8988T (cell line): ENCODE measurements at places on chromosomes 11 and 22.

- DNase-seq: no peak
Measured at GRCh38 chr11:106369224-106369623, 291.8 kb downstream of the AASDHPPT start.

DNA sequence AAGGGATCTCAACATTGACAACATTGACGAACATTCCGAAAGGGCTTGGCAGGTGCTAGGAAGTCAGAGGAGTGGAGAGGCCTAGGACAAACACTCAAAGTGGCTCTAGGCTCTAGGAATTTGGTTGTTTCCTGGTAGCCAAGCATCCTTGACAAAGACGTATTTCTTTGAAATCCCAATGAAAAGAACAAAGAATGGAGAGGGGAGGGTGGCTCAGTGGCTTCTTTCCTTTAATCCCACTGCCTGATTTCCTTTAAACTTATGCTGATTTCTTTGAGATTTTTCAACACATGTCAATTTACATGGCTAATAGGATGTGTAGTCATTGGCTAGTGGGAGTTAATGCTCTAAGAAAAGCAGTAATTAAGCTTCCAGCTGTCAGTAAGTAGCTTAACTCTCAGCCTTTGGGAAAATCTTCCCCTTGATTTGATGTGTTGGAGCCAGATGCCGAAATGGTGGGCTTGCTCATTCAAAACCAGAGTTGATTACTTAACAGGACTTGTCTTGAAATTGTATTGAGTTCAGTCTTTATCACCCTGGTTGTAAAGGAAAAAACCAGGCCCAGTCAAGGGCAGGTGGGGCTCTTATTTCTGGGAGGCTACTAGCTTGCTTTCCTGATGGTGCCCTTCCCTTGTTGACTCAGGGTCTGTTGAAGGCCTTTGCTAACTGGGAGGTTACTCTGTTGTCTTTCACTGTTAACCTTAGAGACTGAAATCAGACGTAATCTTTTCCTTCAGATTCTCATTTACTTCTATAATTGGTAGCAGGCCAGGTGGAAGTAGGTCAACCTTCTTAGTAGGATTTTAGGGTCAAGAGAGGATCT, 44.6 kb upstream of the SORL1-AS1 start:
- no peak for DNase-seq

DNA sequence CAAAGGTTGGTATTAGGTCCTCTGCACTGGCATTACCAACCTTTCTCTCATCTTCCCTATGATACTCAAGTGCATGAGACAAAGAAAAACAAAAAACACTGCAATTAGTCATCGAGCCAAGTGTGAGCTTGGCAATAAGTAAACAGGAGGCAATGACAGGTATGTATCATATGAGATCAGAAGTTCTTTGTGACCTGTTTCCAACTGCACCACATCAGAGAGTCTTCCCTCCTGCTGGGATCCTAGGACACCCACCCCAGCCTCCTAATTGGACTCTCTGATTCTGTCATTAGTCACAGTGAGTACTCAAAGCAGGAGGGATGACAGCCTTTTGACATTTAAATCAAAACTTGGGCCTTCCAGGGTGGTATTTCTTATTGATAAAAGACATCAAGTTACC, 7.8 kb upstream of the JAML start:
- no peak for DNase-seq

DNA sequence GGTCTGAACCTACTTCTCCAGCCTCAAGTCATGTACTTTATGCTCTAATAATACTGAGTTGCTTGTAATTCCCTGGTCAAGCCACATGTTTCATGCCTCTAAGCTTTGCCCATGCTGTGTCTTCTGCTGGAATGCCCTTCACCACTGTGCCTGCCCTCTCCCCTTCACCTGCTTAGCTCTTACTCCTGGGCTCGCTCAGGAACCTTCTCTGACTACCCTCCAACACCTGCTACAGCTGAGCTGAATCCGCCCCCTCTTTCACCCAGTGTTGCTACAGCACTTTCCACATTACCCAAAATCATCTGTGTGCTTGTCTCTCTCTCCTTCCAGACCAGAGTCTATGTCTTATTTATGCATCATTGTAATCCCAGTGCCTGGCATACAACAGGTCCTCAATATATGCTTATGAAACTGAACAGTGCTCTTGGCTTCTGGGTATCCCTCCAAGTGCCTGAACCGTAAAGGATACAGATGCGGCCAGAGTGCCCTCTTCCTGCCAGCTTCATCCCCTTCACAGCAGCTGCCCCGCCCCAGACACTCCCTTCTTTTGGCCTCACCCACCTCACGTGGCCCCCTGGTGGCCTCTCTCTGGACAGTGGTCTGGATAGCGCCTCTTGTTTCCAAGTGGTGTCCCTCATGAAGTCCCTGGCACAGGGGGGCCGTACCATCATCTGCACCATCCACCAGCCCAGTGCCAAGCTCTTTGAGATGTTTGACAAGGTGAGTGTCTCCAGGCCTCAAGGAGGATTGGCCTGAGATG, 7.1 kb downstream of the ABCG4 start:
- DNase-seq: peak; percentile 88

DNA sequence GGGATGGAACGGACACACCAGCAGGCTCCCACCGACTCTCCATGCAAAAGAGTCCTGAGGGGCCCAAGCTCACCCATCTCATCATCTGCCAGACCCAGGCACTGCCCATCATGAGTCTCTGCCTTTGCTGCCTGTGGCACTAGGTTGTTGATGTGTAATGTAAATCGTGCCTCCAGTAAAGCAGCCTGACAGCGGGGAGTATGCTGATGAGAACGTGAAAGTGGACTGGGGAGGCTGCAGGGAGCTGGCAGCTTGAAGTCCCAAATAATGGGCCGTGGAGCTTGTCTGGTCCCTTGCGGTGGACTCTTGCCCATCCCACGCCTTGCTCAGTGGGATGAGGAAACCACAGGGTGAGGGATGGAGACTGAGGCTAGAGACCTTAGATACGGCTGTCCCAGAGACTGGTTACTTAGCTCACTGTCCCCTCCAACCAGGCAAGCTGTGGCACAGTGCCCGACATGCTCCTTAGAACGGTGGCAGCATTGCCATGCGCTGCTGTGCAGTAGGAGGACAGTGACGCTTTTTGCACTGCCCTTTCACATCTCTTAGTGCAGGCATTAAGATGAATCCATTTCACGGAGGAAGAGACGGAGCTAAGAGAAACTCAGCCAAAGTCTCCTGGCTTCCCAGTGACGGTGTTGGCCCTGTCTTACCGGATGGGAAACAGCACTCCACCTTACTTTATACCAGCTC, 39.6 kb upstream of the PLET1 start:
- no peak for DNase-seq

GRCh38 chr11:128496692-128497060, 90.7 kb downstream of the ETS1 start:
- no peak for DNase-seq

DNA sequence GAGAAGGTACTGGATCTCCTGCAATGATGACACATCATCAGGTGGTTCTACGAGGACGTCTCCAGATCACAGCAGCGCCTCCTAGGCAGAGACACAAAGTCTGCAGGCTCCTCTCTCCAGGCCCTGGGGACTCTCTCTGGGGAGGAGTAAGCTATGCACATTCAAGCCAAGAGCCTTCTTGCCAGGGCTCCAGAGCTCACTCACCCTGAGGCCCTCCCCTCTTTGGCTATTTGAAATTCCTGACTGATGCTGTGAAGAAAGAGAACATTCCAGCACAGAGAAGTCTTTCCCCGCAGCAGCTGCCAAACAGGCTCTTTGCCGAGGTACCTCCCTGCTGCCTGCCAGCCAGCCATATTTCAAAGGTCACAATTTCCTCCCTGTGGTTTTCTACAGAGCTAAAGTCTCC, 204.9 kb downstream of the CSNK2A3 start:
- DNase-seq: no peak

DNA sequence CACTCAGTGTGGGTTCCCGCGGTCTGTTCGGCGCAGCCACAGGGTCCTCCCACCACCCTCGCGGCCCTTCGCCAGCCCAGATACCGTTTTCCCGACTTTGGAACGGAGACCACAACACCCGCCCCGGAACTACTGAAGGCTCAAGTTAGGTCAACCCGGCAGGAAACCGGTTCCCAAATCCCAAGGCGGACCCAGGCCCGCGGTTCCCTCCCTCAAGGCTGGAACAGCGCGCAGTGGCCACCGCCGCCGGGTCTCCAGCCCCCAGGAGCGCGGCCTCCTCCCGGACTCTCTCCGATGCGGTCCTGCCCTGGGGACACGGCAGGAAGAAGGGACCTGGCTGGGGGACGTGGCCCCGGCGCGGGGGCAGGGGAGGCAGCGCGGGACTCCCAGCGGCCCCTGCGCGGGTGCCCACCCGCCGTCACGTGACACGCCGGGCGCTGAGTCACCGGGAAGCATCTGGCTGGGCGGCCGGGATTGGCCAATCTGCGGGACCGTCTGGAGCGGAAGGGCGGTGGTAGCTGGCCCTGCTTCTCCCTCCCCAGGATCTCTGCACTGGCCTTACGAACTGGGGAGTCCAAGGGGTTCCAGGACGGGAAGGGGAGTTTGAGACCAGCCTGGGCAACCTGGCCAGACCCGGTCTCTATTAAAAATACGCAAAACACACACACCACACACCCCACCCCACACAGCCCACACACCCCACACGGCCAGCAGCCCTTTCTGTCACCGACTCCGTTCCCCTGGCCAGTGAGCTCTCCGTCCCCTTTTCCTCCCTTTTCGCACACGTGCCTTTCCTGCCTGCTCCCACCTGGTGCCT, 21.5 kb upstream of the MALAT1 start:
- DNase-seq: peak; percentile 97

DNA sequence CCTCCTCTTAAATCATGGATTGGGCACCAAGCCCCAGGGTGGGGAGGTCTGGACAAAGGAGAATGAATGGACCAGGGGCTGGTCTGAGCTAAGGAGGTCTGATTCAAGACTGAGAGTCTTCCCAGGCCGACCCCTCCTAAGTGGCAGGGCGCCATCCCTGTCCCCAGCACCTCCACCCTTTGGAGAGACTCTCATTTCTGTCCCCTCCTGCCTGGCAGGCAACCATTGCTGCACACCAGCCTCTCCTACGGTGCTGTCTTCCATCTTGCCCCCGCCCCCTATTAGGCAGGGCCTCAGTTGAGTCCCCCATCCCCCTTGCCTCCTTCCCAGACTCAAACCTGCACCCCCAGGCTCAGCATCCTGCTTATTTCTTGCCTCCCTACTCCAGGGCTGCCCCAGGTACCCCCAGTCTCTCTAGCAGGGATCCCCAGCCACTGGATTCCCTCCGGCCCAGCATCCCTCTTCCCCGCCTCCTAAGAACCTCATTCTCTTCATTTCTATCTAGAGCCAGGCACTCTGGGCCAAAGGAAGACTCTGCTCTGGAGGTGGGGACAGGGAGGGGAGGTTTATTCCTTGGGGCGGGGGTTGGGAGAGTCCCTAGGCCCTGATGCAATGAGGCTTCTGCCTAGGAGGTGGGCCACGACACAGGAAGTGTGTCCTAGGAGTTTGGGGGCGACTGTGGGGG, 1.7 kb upstream of the RCOR2 start:
- no peak for DNase-seq

DNA sequence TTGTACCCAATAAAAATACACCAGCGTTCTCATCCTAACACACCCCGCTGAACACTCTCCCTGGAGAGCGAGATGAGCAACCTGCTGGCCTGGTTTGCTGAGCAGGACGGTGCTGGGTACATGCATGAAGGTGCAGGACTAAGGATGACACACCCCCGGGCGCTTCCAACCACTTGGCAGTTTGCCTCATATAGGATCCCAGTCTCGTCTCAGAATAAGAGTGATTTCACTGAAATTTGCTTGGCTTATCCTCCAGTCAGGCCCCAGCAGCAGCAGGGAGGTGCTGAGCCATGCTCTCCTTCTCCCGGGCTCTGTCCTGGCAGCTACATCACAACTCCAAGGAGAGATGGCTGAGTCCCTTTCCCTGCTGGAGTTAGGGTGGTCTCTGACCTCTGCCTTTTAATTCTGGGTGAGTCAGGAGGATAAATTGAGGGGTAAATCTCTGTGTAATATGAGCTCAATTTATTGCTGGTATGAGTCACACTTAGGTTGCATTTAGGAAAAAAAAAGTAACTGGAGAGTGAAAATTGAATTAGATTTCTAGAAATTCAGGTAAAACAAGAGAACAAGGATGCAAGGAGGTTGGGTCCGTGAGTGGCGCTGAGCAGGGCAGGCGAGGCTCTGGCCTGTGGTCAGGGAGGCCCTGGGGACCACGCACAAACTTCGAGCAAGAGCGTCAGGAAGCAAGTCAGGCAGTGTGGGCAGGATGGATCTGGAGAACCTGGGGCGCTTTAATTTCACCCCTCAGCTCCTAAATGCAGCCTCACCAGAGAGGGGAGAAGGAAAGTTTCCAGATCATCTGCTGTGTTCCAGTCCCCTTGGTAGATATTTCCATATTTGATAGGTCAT, 974.0 kb downstream of the TBC1D22A start:
- no peak for DNase-seq

GRCh38 chr11:128948583-128948982, 5.9 kb upstream of the TP53AIP1 start:
- no peak for DNase-seq

- no peak for DNase-seq
Measured at GRCh38 chr22:28909375-28909774, 26.0 kb downstream of the ZNRF3 start.

DNA sequence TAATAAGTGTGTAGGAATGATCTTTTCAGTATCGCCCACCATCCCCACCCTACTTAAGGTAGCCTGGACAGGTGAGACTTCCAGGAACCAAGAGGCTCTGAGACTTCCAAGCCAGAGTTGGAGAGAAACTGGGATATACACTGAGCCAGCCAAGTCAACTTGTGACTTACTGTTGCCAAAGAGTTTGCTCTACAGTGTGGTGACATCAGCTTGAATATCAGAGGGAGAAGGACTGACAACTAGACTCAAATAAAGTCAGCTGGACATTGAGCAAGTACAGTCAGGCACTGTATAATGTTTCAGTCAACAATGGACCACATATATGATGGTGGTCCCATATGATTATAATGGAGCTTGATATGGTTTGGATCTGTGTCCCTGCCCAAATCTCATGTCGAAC, 1.2 kb upstream of the MMP10 start:
- no peak for DNase-seq

DNA sequence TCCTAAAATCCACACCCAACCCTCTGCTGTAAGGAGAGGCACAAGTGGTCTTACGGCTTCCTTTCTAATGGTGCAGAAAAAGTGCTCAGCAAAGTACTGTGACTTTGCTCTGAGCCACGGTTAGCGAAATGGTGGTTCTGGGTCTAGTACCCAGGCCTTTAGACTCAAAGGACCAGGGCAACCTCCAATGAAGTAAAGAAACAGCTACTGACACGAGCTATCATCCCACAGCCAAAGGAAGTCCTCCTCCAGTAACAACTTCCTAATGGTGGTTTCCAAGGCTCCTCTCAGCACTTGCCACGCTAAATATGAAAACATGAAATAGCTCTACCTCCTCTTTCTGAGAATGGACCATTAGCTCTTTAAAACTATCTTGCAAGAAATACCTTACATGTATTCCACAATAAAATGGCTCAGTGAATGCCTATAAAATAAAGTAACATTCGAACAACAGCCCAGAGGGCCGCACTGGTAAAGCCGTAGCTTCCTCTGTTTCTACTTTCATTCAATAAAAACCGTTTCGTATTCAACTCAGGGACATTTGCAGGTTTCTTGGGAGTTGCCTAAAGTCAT, 122.4 kb downstream of the ETS1 start:
- DNase-seq: no peak

DNA sequence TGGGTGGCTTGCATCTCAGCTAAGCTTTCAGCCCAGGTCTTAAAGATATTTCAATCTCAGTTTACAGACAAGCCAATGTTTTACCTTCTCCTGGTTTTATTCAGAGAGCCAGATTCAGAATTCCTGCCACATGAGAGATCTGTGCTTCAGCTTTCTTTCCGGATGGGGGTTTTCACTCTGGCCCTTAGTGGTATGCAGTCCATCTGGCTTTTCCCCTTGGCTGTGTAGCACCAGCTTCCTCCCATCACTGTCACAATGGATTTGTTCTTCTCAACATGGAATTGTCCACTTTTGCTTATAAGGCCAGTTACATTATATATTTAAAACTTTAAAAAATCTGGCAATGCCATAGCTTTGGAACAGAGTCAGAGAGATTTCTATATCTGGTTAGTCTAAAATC, 303.9 kb downstream of the ETS1 start:
- no peak for DNase-seq
